ENCODE measurements at places on chromosomes 4 and X.

DNA sequence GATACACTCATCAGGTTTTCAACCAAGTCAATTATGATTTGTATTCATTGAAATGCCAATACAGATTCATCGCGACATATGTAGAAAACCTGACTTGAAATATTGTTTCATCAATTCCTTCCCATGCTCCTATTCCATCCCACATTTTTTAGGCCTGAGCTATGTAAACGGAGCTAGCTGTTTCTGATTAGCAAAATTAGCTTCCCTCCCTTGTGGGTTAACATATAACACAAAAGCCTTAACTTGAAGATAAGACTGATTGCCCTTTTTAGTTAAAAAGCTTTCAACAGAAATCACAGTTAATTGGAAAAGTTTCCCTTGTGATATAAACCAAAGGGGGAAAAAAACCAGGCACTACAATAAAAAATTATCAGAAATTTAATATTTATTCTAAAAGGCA, 32.8 kb upstream of the DCLK2 start:
- H3K4me3 ChIP-seq, result no peak overlapping the region
- DNase-seq, result no peak
- no peaks in the 10 kb centered on the region for H3K27me3 ChIP-seq
- H3K27ac ChIP-seq, result no peak overlapping the region
- H3K4me1 ChIP-seq, result no peaks in the 10 kb centered on the region

- no peak overlapping the region for H3K27ac ChIP-seq
- no peaks in the 10 kb centered on the region for H3K4me1 ChIP-seq
- H3K27me3 ChIP-seq, result no peaks in the 10 kb centered on the region
- no peaks in the 10 kb centered on the region for H3K36me3 ChIP-seq
- no peak overlapping the region for H3K4me3 ChIP-seq
Measured at GRCh38 chr4:101065346-101065745, 282.0 kb downstream of the PPP3CA start.

DNA sequence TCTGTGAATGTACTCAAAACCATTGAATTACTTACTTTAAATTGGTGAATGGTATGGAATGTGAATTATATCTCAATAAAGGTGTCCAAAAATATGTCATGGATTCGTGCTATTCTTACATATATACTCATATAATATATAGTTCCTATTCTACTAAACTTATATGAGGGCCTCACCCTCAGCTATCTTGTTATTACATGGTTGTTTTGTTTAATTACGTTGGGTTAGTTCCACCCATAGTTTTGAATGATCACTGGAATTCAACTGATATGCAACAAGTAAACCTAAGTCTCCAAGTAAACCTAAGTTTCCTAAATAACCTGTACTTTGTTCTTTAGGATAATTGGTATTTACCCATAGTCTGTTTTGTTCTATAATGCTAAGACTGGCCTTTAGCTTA, 30.6 kb upstream of the CD99L2 start:
- no peak for DNase-seq
- H3K27me3 ChIP-seq, result no peaks in the 10 kb centered on the region
- H3K4me1 ChIP-seq, result no peaks in the 10 kb centered on the region
- H3K4me3 ChIP-seq, result no peak overlapping the region
- H3K27ac ChIP-seq, result no peak overlapping the region

- H3K4me3 ChIP-seq, result no peak overlapping the region
- DNase-seq, result no peak
- H3K27me3 ChIP-seq, result no peaks in the 10 kb centered on the region
- no peak overlapping the region for H3K27ac ChIP-seq
- no peaks in the 10 kb centered on the region for H3K36me3 ChIP-seq
Measured at GRCh38 chrX:41014776-41015360, 70.4 kb upstream of the USP9X start.

GRCh38 chr4:25180524-25181131, 20.4 kb upstream of the SEPSECS start:
- no peak overlapping the region for H3K4me3 ChIP-seq
- no peak for DNase-seq
- no peaks in the 10 kb centered on the region for H3K27me3 ChIP-seq
- no peaks in the 10 kb centered on the region for H3K4me1 ChIP-seq

- H3K36me3 ChIP-seq, result no peaks in the 10 kb centered on the region
- H3K27me3 ChIP-seq, result no peaks in the 10 kb centered on the region
- DNase-seq, result no peak
- no peaks in the 10 kb centered on the region for H3K4me1 ChIP-seq
- H3K4me3 ChIP-seq, result no peak overlapping the region
Measured at GRCh38 chr4:164765833-164766232, 11.9 kb downstream of the SMIM31 start.

GRCh38 chr4:33628296-33628695, 2616.0 kb downstream of the ARAP2 start:
- H3K36me3 ChIP-seq, result no peaks in the 10 kb centered on the region
- no peak overlapping the region for H3K4me3 ChIP-seq
- no peak overlapping the region for H3K27ac ChIP-seq
- no peaks in the 10 kb centered on the region for H3K27me3 ChIP-seq
- no peaks in the 10 kb centered on the region for H3K4me1 ChIP-seq
- no peak for DNase-seq

- no peaks in the 10 kb centered on the region for H3K4me1 ChIP-seq
- H3K27ac ChIP-seq, result no peak overlapping the region
- no peaks in the 10 kb centered on the region for H3K27me3 ChIP-seq
- DNase-seq, result no peak
Measured at GRCh38 chr4:18664171-18664570, 642.6 kb upstream of the LCORL start.

DNA sequence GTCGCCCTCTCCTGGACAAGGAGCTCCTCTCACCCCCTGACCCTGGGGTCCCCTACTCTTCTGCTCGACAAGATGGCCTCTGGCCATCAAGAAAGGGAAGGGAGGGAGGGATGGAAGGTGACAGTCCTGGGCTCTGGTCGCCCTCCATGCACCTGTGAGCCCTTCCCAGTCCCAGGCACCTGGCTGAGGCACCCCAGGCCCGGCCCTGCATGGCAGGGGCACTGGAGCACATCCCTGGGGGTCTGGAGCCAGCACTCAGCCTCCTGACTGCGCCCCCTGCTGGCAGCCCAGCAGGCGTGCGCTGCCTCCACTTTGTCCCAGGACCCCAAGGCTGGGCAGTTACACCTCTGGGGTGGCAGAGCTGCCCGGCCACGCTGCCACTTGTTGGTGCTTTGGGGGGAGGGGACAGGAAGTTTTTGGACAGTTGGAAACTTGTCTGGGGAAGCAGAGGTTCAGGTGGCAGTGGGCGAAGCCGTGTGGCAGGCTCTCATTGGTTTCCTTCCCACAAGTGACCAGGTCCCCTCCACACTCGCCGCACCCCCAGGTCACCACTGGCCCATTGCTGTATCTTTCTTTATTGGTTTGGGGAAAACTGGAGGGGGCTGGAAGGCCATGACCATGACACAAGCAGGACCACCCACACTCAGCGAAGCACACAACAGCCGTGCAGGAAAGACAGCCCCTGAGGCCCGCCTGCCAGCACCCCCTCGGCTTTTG, 4.3 kb downstream of the PNCK start:
- no peaks in the 10 kb centered on the region for H3K36me3 ChIP-seq
- H3K4me1 ChIP-seq, result no peaks in the 10 kb centered on the region
- H3K27ac ChIP-seq, result no peak overlapping the region
- DNase-seq, result no peak
- H3K4me3 ChIP-seq, result no peak overlapping the region

DNA sequence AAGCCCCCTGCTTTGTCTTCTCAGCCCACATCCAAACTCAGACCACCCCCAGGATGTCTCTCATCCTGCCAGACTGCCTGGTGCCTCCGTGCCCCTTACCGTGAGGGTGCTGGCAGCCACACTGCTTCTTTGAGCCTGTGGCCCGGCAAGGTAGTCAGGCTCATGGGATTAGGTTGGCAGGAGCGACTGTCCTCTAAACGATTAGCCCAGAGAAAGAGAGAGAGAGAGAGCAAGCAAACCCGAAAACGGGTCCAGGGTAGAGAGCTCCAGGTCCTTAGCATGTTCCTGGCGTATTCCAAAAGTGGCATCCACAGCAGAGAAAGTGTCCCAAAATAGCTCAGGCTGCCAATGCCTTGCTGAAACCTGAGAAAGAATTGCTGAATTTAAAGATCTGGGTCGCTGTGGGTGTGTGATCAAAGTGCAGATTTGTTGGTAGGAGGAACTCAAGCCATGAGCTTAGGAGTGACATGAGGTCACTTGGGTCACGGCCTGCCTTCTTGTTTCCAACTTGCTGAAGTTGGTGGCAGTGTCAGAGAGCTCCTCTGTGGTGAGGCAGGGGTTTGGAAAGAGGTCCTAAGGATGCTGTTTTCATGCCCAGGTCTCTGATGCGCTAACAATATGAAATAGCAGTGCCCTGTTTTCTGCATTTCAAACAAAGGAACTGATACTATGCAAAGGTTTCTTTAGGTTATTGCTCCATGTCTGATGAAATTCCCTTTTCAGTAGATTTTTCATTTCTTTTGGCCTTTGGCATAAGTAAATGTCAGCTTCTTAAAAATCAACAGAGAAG, 81.6 kb downstream of the RTL9 start:
- H3K27ac ChIP-seq, result no peak overlapping the region
- no peak overlapping the region for H3K4me3 ChIP-seq
- no peak for DNase-seq
- H3K4me1 ChIP-seq, result no peaks in the 10 kb centered on the region

- H3K36me3 ChIP-seq, result no peaks in the 10 kb centered on the region
- no peak overlapping the region for H3K4me3 ChIP-seq
- H3K4me1 ChIP-seq, result no peaks in the 10 kb centered on the region
- H3K27me3 ChIP-seq, result no peaks in the 10 kb centered on the region
- no peak overlapping the region for H3K27ac ChIP-seq
Measured at GRCh38 chrX:64350521-64350920, 44.7 kb downstream of the MTMR8 start.

DNA sequence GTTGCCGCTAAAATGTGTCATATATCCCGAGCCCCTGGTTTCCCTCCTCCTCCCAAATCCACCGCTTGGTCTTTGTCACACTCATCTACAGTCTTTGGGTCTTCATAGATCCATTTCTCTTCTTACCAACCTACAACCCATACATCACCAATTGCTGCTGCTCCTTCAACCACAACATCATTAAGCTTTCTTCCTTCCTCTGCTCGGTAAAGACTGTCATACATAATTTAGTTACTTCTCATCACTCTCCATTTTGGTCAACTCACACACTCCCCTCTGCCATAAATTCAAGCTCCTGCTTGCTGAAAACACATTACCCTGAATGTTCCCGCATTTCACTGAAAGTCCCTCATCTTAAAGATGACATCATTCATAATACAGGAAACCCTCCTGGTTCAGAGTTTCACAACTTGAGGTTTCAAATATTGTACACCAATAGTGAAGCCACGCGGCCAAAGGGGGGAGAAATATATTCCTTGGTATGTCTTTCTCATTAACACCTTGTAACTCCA, 1.7 kb upstream of the DCTD start:
- DNase-seq, result no peak
- no peaks in the 10 kb centered on the region for H3K4me1 ChIP-seq

DNA sequence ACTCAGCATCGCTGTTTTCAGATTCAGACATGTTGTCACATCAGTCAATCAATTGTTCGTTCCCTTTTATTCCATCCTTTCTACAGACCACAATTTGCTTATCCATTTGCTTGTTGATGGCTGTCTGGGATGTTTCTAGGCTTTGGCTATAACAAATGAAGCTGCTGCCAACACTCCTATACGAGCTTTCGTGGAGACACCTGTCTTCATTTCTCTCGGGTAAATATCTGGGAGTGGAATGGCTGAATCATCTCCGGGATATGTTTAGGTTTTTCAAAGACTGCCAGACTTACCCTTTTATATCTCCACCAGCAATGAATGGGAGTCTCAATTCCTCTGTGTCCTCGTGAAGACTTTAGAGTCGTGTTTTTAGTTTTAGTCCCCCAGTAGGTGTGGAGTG, 118.9 kb downstream of the SORCS2 start:
- DNase-seq, result no peak
- H3K4me1 ChIP-seq, result peaks cover 28% of the 10 kb centered on the region

- DNase-seq, result no peak
- no peaks in the 10 kb centered on the region for H3K4me1 ChIP-seq
- no peak overlapping the region for H3K27ac ChIP-seq
- no peaks in the 10 kb centered on the region for H3K27me3 ChIP-seq
- no peak overlapping the region for H3K4me3 ChIP-seq
- no peaks in the 10 kb centered on the region for H3K36me3 ChIP-seq
Measured at GRCh38 chr4:77653162-77653758, 47.6 kb downstream of the CXCL13 start.

GRCh38 chrX:56994375-56995270, 718 bp downstream of the SPIN3 start:
- no peaks in the 10 kb centered on the region for H3K4me1 ChIP-seq
- no peak for DNase-seq
- no peaks in the 10 kb centered on the region for H3K36me3 ChIP-seq
- H3K27ac ChIP-seq, result peak overlapping the region; percentile 70
- H3K4me3 ChIP-seq, result peak overlapping the region; percentile 61
- H3K27me3 ChIP-seq, result no peaks in the 10 kb centered on the region

GRCh38 chr4:8033067-8033755, 93.5 kb upstream of the AFAP1 start:
- no peak overlapping the region for H3K4me3 ChIP-seq
- H3K4me1 ChIP-seq, result no peaks in the 10 kb centered on the region
- DNase-seq, result no peak
- H3K27ac ChIP-seq, result no peak overlapping the region

GRCh38 chrX:100685997-100686305, 42.0 kb downstream of the SRPX2 start:
- H3K27me3 ChIP-seq, result no peaks in the 10 kb centered on the region
- H3K4me3 ChIP-seq, result no peak overlapping the region
- DNase-seq, result no peak
- H3K36me3 ChIP-seq, result no peaks in the 10 kb centered on the region

DNA sequence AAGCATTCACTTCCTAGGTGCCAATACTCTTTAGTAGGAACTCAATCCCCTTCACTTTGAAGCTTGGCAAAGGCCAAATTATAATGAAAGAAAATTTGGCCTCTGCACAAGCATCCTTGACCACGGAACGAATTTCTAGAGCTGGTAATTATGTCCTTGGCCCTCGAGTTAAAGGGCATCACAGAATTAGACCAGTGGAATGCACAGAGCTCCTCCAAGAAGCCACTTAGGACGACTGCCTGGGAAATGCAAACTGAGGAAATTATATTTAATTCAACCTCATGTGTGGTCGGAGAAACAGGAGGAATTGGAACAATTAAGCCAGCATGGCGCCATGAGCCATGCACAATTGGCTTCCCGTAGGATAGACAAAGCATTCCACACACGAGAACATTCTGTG, 59.3 kb downstream of the NLGN4X start:
- no peak overlapping the region for H3K27ac ChIP-seq
- no peak overlapping the region for H3K4me3 ChIP-seq
- no peaks in the 10 kb centered on the region for H3K36me3 ChIP-seq
- H3K4me1 ChIP-seq, result no peaks in the 10 kb centered on the region

DNA sequence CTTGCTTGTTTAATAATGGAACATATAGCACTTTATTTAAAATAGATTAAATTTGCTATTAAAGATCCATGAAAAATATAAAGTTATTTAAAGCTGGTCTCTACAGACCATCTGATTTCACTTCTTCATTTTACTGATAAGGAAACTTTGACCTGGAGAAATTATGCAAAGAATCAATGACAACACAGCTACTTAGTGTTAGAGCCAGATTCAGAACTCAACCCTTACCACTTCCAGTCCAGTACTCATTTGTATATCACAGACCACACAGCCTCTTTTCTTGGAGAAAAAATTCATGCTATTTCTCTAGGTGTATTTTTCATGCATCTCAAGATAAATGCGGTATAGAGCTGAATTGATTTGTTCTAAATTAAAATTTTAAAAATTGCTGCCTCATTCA, 34.0 kb downstream of the WDFY3 start:
- peaks cover 5% of the 10 kb centered on the region for H3K36me3 ChIP-seq
- no peaks in the 10 kb centered on the region for H3K4me1 ChIP-seq
- no peak overlapping the region for H3K4me3 ChIP-seq
- no peak for DNase-seq

All from right atrium auricular region (tissue), 2 donors.